ENCODE measurements at places on chromosomes 7 and 10. TPM values are rescaled to one million over a fixed set of nuclear protein-coding genes. Genes with fewer than 3 reads are reported as not detected.

GRCh38 chr7:102085218-102085772 lies 201.4 kb upstream of the SH2B2 start:
- DNase-seq = no peak

- no peak for DNase-seq
Observed at GRCh38 chr7:27516421-27516820, 146.3 kb downstream of the HIBADH start.

DNA sequence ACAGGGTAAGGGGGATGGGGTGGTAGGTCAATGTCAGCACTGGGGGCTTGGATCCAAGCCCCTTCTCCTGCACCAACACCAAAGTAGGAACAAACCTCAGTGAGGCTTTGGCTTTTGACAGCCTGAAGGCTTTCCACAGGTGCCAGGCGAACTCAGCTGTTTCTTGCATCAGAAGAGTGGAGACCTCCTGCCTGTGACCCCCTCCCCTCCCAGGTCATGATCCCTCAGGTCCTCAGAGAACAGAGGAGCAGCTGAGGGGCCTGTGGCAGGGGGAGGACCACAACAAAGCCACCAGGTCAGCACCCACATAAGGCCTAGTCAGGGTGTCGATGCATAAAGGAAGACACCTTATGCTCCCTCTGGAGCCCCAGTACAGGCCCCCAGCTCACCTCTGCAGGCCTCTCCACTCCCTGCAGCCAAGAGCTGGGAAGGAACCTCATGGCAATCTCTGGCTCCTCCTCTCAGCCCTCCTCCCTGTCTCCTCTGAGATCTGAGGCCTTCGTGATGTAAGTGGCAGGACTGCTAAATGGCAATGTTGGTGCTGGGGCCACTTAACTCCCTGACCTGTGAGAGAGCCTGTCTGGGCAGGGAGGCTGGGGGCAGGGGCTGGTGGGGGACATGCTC lies 19.1 kb upstream of the PRRT4 start:
- DNase-seq = no peak

DNA sequence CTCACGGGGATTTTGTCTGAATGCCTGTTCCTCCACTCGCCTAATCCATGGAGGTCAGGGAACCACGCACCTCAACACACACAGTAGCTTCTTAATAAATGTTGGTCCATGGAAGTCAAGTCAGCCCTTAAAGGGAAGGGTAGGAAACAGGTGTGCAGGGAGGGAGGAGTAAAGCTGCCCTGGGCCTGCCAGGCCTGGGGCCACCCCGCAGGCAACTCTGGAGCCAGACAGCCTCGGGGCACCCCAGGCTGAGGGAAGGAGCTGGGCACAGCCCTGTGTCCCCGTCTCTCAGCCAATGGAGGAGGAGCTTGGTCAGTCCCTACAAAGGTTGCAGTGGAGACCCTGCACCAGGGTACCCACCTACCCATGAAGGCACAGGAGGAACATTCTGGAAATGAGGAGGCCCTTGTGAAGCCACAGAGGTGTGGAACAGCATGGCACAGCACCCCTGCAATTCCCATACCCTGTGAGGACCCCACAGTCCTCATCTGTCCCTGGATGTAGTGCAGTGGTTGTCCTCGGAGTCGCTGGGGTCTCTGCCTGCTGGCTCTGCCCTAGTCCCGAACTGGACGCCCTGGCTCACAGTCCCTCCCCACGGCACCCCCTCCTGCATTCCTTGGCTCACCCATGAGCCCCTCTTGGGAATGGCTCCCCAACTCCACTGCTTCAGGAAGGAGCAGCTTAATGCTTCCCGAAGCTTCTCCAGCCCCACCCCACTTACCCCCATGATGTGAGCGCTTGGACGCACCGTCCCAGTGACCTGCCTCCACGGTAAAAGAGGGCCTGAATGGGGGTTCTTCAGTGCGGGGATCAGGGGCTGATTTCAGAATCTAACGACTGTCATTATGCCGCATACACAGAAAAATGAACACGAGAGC lies 79.2 kb upstream of the INSIG1 start:
- no peak for DNase-seq

The TFEC gene
- 45.1 TPM for total RNA-seq

The PIK3CG gene
- total RNA-seq = not detected

GRCh38 chr7:27745064-27745583 lies 5.2 kb downstream of the TAX1BP1 start:
- DNase-seq = peak; percentile 61

GRCh38 chr7:74029991-74030415 lies 2.0 kb downstream of the ELN start:
- no peak for DNase-seq

DNA sequence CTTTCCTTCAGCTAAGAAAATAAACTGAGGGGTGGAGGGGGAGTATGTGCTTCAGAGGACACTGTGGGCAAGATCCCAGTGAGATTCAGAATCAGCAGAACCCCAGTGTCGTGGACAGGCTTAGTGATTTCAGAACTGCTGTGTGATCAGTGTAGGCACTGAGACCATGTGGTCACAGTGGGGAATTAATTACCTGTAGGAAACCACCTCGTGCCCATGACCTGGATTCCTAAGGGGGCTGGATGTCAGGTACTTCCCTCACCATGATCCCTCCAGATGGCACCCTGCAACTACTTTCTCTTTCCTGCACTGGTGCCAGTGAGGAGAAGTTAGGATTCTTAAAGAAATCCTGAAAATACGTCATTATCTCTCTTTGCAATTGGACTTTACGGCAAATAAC lies 64.4 kb downstream of the HBP1 start:
- DNase-seq = no peak

DNA sequence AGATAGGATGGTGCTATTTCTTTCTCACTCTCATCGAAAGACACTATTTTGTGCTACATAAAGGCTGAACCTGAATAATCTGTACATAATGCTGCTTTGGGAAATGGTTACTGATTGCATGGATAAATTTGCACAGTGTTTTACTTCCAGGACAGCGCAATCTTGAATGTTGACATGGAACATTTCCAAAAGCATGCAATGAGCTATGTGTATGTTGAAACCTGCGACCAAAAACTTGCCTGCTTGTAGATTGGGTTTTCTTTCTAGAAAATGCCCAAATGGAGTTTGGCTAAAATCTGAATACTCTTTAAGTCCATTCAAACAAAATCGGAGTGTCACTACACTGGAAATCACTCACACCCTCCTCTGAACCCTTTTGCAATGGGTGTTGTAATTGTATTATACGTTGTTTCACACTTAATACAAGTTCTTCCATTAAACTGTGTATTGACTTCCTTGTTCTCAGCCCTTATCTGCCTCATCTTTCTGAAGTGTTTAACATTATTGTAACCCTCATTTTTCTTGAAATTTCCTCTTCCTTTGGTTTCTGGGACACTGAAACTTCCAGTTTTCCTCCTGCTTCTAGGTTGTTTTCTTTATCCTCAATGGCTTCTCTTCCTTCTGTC lies 73.7 kb upstream of the CAPZA2 start:
- DNase-seq = no peak

DNA sequence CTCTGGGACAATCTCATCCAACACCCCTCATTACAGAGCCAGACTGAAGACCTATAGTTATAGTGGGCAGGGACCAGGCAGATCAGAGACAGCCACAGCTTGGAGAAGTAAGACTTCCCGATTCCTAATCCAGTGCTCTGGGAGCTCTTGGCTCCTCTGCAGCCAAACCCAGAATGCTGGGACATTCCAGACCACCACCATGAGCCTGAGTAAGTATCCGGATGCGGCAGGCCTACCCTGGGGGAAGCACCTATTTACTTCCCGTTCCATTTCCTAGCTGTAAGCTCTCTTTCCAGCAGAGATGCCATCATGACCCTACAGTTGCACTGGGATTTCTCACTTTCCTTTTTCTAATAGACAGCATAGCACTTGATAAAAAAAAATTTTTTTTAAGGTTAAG lies 16.4 kb downstream of the HIP1 start:
- no peak for DNase-seq

The OPN1SW gene
- not detected for total RNA-seq

All from Caco-2 (cell line).